ENCODE measurements at places on chromosomes 6 and 20. TPM values are rescaled to one million over a fixed set of nuclear protein-coding genes. Genes with fewer than 3 reads are reported as not detected.

Gene TREM1
- total RNA-seq: 1.6 TPM

Gene CD93
- 53.8 TPM for total RNA-seq

Gene RNF8
- 16.7 TPM for total RNA-seq

Gene CRNKL1
- 29.8 TPM for total RNA-seq

Gene GTSF1L
- total RNA-seq: not detected

Gene DDR1
- 59.3 TPM for total RNA-seq

DNA sequence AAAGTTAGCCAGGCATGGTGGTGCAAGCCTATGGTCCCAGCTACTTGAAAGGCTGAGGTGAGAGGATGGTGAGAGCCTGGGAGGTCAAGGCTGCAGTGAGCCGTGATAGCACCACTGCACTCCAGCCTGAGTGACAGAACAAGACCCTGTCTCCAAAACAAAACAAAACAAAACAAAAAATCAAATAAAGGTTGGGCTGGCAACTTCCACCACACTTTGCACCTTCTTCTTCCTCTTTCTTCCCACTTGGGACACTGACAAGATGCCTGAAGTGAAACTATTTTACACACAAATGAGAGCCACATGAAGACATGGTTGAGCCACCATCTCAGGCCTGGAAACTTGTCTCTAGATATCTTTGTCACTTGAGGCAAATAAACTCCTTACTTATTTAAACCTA is 53.8 kb upstream of the CCDC28A start:
- DNase-seq: no peak

DNA sequence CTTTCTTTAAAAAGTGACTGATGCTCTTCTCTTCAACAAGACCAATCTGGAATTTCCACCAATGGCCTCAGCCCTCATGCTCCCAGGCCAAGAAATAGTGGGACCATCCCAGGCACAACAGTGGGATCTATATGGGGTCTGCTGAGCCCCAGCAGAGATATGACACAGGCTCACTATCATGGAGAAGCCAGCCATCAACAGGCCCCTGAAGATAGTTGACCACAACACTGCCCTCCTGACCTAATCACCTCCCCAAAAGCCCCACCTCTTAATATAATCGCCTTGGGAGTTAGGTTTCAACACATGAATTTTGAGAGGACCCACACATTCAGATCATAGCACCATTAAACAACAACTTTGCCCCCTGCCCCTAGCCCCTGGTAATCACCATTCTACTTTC is 16.8 kb upstream of the MCM3 start:
- no peak for DNase-seq

- no peak for DNase-seq
These were observed 272.0 kb downstream of the SMOC2 start for GRCh38 chr6:168712993-168713392.

GRCh38 chr20:50523552-50524167 is 13.5 kb downstream of the PTPN1 start:
- no peak for DNase-seq

DNA sequence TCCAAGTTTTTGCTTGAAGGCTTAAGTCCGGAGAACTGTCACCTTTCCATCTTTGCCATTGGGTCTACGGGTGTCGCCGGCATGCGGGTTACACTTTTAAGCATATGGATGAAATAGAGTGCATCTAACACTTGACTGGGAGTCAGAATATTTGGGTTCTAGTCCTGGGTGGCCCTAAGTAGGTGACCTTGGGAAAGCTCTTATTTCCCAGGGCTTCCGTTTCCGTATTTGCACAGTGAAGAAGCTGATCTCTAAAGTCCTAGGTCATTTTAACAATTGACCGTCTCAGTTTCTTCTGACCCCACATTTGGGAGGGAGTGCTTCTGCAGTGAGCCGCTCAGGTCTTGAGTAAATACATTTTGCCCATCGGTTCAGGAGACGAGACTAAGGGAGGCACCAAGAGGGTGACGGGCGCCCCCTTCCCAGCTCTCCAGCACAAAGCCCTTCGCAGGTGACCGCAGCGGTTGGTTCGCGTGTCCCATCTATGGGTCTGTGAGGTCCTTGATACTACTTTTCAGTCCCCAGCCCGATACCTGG is 651 bp upstream of the BLTP3A start:
- no peak for DNase-seq

DNA sequence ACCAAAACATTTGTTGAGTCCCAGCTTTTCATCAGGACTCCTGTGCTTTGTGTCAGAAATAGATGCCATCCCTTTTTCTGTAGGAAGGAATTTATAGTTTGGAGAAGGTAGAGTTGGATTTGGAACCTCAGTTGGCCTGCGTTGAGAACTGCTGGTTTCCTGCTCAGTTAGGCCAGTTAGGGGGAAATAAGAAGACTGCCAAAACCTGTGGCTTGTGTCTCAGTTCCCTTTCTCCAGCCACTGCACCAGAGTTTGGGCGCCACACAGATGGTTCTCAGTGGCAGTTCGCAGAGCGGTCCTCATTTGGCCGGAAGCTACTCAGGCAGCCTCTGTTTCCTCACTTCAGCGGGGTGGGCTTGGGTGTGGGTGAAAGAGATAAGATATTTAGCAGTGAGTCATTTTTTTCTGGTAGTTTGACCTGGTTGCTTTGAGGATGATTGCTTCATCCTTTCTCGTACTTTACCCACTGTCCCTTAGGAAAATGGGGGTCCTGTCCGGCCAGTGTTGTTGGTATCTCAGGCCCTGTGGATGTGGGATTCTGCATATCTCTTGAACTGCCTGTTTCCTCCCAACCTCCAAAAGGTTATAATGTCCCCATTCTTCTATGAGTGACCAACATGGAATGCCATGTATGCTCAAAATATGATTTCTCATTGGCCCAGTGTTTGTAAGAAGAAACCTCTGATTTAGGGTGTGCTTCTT is 53.7 kb downstream of the JARID2 start:
- no peak for DNase-seq

DNA sequence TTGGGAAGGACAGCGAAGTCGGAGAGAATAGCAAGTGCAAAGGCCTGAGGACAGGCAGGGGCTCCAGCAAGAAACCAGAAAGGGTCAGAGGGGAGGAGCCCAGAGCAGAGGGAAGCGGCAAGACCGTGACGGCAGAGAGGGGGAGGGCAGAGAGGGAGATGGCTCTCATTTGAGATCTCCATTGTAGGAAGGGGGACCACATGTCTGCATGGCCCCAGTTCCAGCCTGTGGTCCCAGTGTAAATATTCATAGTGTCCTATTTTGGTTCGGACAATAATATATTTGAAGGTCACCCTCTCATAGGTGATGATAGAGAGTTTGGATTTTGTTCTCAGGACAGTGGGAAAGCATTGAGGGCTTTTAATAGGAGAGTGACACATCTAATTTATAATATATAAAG is 231.1 kb upstream of the RNF24 start:
- no peak for DNase-seq

All from skin of body (tissue), 3 donors.